ENCODE measurements at places on chromosomes 2 and 18.

GRCh38 chr2:9001229-9001628, 2.3 kb downstream of the MBOAT2 start:
- no peak for DNase-seq

DNA sequence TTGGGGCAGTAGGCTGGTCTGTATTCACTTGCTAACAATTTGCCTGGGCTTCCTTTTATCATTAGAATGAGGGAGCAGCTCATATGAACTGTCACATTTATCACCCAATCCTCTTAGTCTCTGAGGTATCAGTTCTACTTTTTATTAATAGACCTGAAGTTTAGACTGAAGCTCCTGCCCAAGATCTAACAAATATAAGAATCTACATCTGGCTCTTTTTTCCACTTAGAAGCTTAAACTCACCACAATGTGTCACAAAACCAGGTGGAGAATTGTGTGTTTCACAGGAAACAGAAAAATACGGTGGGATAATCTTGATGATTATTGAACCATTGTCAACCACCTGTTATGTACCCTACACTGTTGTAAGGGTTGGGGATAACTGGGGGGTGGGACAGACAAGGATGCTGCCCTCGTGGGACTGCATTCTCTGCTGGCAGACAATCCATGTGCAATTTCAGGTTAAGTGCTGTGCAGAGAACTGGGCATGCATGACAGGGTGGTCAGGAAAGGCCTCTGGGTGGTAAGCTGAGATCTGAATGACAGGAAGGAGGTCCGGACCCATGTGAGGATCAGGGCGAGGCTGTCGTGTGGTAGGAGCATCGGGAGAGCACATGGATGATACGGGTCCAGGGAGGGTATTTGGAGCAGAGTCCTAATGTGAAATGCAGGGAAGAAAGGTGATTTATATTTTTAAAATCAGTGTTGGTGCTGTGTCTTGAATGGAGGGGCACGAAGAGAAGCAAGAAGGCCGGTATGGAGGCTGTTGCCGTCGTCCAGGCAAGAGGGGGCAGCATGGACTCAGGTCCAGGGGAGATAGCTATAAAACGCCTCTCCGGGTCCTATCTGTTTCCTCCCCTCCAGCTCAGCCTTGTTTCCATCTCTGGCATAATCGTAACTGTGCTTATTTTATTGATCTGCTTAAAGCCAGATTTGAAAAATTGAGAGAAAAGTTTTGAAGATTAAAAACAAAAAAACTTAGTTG, 17.6 kb downstream of the MYL12B start:
- DNase-seq: no peak

DNA sequence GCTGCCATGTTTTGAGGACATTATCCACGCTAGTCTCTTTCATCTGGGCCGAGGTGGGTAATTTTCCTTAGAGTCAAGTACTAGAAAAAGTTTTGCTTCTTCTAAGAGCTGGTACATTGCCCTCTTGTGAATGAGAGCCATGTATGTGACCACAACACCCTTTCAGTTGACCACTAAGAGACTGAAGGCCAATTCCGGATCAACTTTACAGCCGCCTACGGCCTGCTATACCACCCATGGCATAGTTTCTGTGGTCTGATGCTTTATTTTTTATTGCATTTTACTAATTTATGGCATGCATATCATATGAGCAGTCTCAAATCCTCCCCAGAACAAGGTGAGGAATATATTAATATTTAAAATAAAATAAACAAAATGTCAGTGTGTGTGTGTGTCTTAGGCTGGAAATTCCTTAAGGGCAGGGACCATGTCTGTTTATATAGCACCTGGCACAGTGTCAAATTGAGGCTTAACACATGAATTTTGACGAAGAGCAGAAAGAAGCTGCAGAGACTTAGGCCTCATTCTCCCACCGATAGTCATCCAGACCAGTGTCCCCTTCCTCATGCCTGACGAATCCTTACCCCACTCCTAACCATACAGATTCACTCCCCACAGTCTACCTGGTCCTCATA, 35.4 kb downstream of the PSD4 start:
- DNase-seq: no peak

DNA sequence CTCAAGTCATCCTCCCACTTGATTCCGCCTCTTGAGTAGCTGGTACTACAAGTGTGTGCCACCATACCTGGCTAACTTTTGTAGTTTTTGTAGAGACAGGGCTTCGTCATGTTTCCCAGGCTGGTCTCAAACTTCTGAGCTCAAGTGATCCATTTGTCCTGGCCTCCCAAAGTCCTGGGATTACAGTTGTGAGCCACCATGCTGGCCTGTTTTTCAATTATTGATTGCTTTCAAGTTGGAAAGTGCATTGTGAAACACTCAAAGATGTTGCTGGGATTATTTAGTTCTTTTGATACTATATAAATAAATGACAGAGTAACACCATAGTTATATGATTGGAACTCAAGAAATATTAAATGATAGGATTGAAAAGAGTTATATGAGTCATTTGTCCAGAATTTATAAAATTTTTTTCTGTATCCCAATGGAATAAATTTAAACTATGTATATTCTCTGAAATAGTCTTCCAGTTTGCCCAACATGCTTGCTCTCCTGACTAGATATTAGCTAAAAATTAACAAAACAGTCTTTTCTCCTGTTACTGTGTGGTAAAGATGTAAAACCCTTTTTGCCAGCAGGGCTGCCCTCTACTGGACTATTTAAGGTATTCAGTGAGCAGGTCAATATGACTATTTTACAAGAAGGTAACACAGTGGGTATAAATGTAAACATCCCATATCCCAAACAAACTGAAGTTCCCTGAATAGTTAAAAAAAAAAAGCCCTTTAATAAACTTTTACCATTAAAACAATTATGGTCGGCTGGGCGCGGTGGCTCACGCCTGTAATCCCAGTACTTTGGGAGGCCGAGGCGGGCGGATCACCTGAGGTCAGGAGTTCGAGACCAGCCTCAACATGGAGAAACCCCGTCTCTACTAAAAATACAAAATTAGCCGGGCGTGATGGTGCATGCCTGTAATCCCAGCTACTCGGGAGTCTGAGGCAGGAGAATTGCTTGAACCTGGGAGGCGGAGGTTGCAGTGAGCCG, 42.7 kb downstream of the ACSL3 start:
- peak; percentile 37 for DNase-seq

GRCh38 chr2:3115301-3116042, 262.1 kb downstream of the EIPR1 start:
- no peak for DNase-seq

- DNase-seq: no peak
Observed at GRCh38 chr2:237473878-237474441, 13.1 kb upstream of the MLPH start.

GRCh38 chr18:58443671-58444070, 185.2 kb downstream of the ALPK2 start:
- no peak for DNase-seq

- DNase-seq: no peak
Observed at GRCh38 chr2:11320698-11321492, 23.5 kb downstream of the ROCK2 start.

DNA sequence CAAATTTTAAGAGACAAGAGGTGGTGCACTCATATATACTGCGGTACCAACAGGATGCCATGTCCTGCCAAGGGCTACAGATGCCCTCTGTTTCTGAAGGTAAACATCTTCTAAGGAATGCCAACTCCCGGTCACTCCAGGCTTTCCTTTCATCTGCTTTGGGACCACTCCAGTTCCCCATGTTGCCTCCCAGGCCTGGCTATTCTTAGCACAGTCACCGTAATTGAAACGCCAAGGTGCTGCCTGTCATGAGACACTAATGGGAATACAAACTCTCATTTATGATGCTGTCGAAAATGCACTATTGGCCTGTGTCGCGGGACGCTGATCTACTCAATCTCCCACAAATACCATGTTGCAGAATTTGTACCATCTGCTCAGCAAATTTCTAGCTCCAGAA, 79.6 kb downstream of the KLF7 start:
- DNase-seq: no peak

DNA sequence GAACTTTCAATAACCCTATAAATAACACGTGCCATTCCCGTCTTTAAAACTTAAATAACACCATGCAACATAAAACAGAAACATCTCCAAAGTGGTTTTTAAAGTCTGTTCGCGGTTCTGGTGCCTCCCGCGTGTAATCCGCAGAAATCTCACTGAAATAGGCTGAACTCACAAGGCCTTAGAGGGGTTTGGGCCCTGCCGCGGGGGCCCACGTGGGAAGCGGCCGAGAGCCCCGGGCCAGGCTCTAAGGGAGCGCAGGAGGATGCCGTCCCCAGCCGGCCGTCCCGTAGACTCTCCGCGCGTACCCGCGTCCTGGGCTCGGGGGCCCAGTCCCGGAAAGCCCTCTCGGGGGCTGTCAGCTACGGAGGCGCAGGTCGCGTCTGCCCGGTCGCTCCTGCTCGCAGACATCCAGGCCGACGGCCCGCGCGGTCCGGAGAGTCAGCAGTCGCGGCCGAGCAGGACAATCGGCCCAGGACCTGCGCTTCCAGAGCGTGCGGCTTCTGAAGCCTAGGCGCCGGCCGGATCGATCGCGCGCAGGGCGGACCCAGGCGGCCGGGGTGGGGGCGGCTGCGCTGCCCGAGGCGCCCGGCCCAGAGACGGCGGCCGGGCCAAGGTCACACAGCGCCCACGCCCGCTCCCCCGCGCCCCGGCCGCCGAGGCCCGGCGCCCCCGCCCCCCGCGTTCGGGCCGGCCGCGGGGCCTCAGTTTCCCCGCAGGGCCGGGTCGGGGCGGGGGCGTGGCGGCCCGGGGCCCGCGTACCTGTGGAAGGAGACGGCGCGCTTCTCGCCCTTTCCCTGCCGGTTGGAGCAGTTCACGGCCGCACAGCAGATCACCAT, 558 bp downstream of the THAP4 start:
- DNase-seq: peak; percentile 38

DNA sequence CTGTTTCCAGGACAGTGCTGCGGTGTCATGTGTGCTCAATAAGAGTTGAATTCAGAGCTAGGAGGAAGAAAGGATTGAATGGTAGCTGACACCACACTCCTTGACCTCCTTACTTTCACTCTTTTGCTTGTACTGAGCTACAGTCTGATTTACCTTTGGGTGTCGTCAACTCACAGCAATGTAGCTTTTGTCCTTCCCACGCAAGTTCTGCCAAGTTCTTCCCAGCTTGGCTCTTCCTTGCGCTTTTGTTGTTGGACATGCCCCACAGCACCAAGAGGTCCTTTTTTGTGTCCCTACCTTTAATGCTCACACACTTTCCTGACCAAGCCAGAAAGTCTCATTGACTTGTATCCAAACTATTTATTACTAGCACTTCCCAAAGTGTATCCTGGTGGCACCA, 38.3 kb upstream of the ITGB6 start:
- DNase-seq: no peak

GRCh38 chr18:72470391-72470790, 73.8 kb downstream of the CBLN2 start:
- DNase-seq: no peak

- DNase-seq: no peak
Observed at GRCh38 chr2:175490360-175490791, 308.9 kb upstream of the ATP5MC3 start.

DNA sequence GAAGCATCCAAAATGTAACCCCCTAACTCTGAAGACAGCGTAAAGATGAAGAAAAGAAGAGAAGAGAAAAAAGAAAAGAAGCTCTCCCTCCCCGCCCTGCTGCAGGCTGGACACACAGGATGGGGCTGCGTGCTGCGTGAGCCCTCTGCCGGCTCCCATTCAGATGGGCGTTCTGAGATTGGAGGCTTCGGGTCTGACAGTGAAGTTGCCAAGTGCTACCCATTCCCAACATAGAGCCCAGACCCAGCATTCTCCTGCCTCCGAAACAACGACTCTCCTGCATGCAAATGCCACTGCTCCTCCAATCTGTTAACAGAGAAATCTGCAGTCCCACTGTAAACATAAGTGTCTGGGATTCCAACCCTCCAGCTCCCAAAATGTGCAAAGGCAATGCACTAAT, 234.9 kb downstream of the BCL11A start:
- no peak for DNase-seq

GRCh38 chr2:181459621-181460021, 2.4 kb downstream of the ITGA4 start:
- DNase-seq: no peak

Data from activated CD4-positive, alpha-beta T cell treated with anti-CD3 and anti-CD28 coated beads, Interleukin-2, amount 50 U/mL, for 48 hours (primary cell).